Pancreas (tissue), 10 donors: ENCODE measurements at places on chromosomes 3 and 15. TPM values are rescaled to one million over a fixed set of nuclear protein-coding genes. Genes with fewer than 3 reads are reported as not detected.

DNA sequence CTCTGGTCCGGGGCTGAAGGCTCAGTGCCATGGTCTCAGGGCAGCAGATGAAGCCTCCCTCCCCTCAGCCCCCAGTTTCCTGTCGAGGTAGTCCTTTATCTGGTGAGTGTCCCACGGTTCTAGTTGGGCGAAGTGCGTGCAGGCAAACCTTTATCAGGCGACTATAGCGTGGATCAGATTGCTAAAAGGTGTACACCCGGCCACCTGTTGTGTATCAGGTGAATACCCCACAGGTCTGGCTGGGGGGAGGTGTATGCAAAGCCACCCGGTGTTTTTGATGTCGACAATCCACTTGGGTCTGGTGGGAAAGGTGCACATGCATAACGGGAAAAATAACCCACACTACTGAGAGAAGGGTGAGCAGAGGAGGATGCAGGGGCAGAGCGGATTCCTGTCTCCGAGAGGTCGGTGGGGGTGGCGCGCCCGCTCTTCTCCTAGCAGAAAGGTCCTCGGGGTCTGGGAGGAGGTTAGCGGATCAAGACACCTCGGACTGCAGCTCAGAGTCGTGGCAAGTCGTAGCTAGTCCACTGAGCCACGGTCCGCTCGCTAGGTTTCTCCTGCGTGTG is 507 bp downstream of the SLC12A6 start:
- DNase-seq, result no peak
- no peaks in the 10 kb centered on the region for H3K36me3 ChIP-seq
- H3K27ac ChIP-seq, result peak overlapping the region; percentile 89
- peak overlapping the region; percentile 89 for H3K4me3 ChIP-seq
- no peaks in the 10 kb centered on the region for H3K4me1 ChIP-seq
- no peaks in the 10 kb centered on the region for H3K27me3 ChIP-seq

- H3K4me1 ChIP-seq, result no peaks in the 10 kb centered on the region
- no peak overlapping the region for H3K4me3 ChIP-seq
- DNase-seq, result peak; percentile 21
- no peaks in the 10 kb centered on the region for H3K27me3 ChIP-seq
- H3K36me3 ChIP-seq, result no peaks in the 10 kb centered on the region
These were observed 61.9 kb downstream of the BTLA start for GRCh38 chr3:112437146-112438022.

- H3K27ac ChIP-seq, result no peak overlapping the region
- H3K4me1 ChIP-seq, result no peaks in the 10 kb centered on the region
These were observed 531 bp upstream of the MAP1A start for GRCh38 chr15:43516801-43517353.

GRCh38 chr3:36444909-36445308 is 64.6 kb downstream of the STAC start:
- no peak overlapping the region for H3K27ac ChIP-seq
- no peak for DNase-seq
- no peak overlapping the region for H3K4me3 ChIP-seq

DNA sequence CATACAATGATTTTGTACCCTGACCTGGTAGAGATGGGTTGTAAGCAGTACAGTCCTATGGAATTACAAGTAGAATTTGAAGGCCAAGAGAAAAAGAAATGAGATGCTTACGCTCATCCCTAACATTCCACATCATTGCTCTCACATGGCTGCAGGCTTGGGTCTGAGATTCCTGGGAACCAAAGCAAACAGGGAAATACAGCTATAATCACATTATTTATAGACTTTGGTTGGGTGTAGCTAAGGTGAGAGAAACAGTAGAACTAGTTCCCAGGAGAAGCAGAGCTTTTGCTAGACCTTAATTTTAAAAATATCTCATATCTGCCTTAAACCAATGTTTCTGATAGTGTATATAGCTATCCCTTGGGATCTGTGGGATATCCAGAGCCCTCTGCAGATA is 51.4 kb downstream of the SLCO3A1 start:
- no peaks in the 10 kb centered on the region for H3K4me1 ChIP-seq
- DNase-seq, result no peak
- no peaks in the 10 kb centered on the region for H3K36me3 ChIP-seq
- H3K4me3 ChIP-seq, result no peak overlapping the region

The GABRA5 gene
- polyA plus RNA-seq, result 0.16 TPM

GRCh38 chr3:42514876-42515275 is 12.4 kb downstream of the VIPR1 start:
- H3K27ac ChIP-seq, result no peak overlapping the region
- DNase-seq, result no peak
- no peak overlapping the region for H3K4me3 ChIP-seq
- no peaks in the 10 kb centered on the region for H3K27me3 ChIP-seq
- H3K4me1 ChIP-seq, result no peaks in the 10 kb centered on the region

The LDHAL6B gene
- polyA plus RNA-seq, result not detected

GRCh38 chr15:76973362-76973743 is 21.6 kb upstream of the PSTPIP1 start:
- no peaks in the 10 kb centered on the region for H3K36me3 ChIP-seq
- no peaks in the 10 kb centered on the region for H3K4me1 ChIP-seq
- no peak overlapping the region for H3K27ac ChIP-seq
- DNase-seq, result no peak
- no peaks in the 10 kb centered on the region for H3K27me3 ChIP-seq

GRCh38 chr3:194259982-194260766 is 91.0 kb downstream of the CPN2 start:
- no peaks in the 10 kb centered on the region for H3K4me1 ChIP-seq
- no peaks in the 10 kb centered on the region for H3K27me3 ChIP-seq
- peak; percentile 2 for DNase-seq

GRCh38 chr15:32747921-32748342 is 30.1 kb downstream of the GREM1 start:
- no peak for DNase-seq
- H3K27ac ChIP-seq, result no peak overlapping the region
- no peaks in the 10 kb centered on the region for H3K4me1 ChIP-seq
- no peak overlapping the region for H3K4me3 ChIP-seq

DNA sequence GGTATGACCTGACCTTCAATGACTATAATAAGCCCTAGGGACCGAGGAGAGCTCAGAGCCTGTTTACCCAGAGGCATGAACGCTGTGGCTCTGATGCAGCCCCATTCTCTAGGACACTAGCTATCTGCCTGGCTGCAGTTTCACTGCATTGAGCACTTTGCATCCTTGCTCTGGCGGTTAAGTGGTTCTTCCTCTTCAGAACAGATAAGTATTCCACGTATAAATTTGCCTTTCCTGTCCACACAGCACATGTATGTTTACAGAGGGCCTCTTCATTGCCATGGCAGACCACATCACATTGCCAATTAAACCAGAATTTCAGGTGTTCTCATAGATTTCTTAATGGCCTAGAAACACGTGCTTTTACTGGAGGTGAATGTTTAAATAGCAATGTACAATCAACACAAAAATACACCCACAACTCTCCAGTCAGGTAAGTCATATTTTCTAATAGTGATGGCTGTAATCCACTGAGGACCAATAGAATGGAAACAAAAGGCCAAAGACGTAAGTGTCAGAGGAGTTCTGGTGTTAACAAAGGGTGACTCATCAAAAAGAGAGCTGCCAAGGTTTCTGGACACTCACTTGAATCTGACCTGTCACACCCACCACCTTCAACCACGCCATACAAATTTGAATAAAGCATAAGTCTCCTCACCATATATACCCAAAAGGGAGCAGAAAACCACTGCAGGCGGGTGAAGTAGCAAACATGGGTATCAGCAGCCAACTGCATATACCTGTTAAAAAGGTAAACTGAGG is 553.4 kb downstream of the OCA2 start:
- no peaks in the 10 kb centered on the region for H3K4me1 ChIP-seq
- H3K4me3 ChIP-seq, result no peak overlapping the region
- no peaks in the 10 kb centered on the region for H3K36me3 ChIP-seq
- DNase-seq, result no peak
- no peak overlapping the region for H3K27ac ChIP-seq
- H3K27me3 ChIP-seq, result no peaks in the 10 kb centered on the region

DNA sequence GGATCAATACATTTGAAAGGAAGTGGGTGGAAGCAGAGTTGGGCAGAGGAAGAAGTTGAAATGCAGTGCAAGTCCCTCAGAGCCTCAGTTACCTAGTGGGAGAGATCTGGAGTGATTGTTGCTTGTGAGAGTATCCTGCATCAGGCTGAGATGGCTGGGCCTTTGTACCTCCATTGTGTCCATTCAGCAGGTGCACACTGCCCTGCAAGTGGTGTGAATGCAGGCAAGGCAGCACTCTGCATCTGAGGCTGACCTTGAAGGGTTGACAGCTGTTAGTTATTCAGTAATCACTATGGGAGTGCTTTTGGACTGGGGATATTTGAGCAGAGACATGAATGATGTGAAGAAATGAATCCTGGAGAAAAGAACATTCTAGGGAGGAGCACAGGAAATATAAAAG is 25.2 kb downstream of the ATP6V1A start:
- no peaks in the 10 kb centered on the region for H3K27me3 ChIP-seq
- H3K4me1 ChIP-seq, result peaks cover 14% of the 10 kb centered on the region
- H3K4me3 ChIP-seq, result no peak overlapping the region
- peak; percentile 22 for DNase-seq
- H3K36me3 ChIP-seq, result no peaks in the 10 kb centered on the region

DNA sequence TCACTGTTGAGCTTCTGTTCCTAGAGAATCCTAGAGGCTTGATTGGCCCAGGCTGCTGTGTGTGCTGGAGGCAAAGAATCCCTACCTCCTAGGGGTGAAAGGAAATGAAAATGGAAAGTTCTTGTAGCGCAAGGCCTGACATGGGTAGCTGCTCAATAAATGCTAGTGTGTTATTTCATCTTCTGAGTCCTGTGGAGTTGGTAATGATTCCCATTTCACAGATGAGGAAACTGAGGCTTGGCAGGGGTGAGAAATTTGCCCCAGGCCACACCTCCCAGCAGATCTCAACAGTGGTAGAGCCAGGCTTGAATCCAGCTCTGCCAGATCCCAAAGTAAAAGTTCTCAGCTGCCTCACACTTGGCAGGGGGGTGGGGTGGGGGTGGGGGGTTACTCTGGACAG is 26.1 kb downstream of the HDAC11 start:
- no peak overlapping the region for H3K4me3 ChIP-seq
- no peaks in the 10 kb centered on the region for H3K36me3 ChIP-seq
- no peak overlapping the region for H3K27ac ChIP-seq
- H3K4me1 ChIP-seq, result no peaks in the 10 kb centered on the region
- H3K27me3 ChIP-seq, result no peaks in the 10 kb centered on the region
- no peak for DNase-seq

DNA sequence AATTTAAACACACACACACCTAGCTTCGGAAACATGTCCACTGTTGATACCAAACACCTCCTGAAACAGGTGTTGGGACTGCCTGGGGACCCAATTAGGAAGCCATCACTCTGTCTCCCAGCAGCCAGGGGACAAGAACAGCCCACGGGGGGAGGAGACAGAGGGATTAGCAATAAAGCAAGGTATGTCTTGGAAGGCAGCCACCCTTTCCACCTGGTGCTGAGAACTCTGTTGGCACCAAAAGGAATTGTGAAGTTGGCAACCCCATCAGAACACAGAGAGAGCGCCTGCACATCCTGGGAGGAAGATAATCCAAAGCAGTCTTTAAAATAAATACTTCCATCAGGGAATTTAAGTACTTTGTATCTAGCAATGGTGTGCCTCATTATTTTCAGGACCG is 111.0 kb downstream of the ADAMTS17 start:
- H3K36me3 ChIP-seq, result no peaks in the 10 kb centered on the region
- no peaks in the 10 kb centered on the region for H3K27me3 ChIP-seq
- no peaks in the 10 kb centered on the region for H3K4me1 ChIP-seq
- H3K27ac ChIP-seq, result no peak overlapping the region

GRCh38 chr3:63354160-63354559 is 76.1 kb downstream of the SYNPR start:
- H3K4me1 ChIP-seq, result no peaks in the 10 kb centered on the region
- no peak for DNase-seq
- no peaks in the 10 kb centered on the region for H3K36me3 ChIP-seq
- H3K4me3 ChIP-seq, result no peak overlapping the region
- H3K27me3 ChIP-seq, result no peaks in the 10 kb centered on the region
- H3K27ac ChIP-seq, result no peak overlapping the region

GRCh38 chr3:49476563-49476962 is 6.5 kb downstream of the DAG1 start:
- H3K27ac ChIP-seq, result no peak overlapping the region
- H3K4me3 ChIP-seq, result no peak overlapping the region
- H3K4me1 ChIP-seq, result peaks cover 23% of the 10 kb centered on the region
- no peaks in the 10 kb centered on the region for H3K27me3 ChIP-seq

DNA sequence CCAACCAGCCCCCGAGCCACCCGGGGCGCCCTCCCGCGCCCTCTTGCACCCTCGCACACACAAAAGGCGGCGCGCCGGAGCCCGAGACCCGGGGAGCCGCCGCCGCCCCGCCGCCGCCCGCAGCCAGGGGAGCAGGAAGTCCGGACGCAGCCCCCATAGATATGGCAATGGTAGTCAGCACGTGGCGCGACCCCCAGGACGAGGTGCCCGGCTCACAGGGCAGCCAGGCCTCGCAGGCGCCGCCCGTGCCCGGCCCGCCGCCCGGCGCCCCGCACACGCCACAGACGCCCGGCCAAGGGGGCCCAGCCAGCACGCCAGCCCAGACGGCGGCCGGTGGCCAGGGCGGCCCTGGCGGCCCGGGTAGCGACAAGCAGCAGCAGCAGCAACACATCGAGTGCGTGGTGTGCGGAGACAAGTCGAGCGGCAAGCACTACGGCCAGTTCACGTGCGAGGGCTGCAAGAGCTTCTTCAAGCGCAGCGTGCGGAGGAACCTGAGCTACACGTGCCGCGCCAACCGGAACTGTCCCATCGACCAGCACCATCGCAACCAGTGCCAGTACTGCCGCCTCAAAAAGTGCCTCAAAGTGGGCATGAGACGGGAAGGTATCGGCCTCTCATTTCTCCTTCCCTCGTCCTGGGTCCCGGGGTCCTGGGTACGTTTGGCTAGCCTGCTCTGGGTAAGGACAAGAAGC is 1.6 kb downstream of the NR2F2 start:
- DNase-seq, result peak; percentile 71
- H3K27me3 ChIP-seq, result no peaks in the 10 kb centered on the region
- H3K36me3 ChIP-seq, result no peaks in the 10 kb centered on the region
- H3K4me3 ChIP-seq, result peak overlapping the region; percentile 65

DNA sequence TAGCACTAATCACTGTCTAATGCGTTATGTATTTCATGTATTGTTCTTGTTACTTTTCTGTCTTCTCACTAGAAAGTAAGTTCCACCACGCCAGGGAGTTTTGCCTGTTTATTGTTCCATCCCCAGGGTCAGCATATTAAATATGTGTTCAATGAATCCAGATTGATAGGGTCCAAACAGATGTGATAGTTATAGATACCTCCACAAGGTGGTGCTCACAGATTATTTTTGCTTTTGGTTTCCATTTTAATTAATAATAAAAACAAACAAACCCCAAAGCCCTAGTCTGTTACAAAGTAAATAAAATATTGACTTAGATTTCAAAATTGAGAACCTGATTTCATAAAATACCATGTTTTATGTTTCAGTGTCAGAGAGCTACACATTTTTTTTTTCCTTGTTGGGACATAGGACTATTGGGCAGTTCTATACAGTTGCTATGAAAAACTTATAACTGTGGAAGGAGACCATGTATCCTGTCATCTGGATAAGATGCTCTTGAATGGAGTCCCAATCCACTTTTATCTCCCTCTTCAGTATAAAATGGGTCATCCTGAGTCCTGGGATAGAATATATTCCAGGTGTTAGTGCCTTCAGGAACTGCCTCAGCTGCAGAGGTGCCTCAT is 12.4 kb downstream of the OTOL1 start:
- no peak overlapping the region for H3K27ac ChIP-seq
- DNase-seq, result no peak
- H3K27me3 ChIP-seq, result no peaks in the 10 kb centered on the region

GRCh38 chr3:44128057-44128775 is 113.5 kb upstream of the TOPAZ1 start:
- no peak overlapping the region for H3K4me3 ChIP-seq
- DNase-seq, result no peak
- no peak overlapping the region for H3K27ac ChIP-seq
- H3K27me3 ChIP-seq, result no peaks in the 10 kb centered on the region
- H3K4me1 ChIP-seq, result no peaks in the 10 kb centered on the region
